ENCODE measurements at places on chromosomes 6 and 20.

DNA sequence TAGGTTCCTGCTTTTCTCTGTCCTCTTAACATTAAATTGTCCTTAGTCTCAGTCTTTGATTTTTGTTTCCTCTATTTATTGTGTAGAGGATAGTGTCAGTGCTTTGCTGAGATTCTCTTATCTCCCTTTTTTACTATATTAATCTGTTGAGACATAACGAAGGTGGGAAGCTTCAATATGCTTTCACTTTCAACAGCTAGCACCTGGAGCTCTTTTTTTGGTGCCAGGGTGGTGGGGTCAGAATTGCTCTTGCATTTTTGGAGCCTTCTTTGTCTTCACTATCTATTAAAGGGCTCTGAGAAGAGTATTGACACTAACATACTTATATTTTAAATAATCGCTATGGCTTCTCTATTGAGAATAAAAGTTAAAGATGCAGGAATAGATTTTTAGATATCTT is 97.1 kb upstream of the EPHA7 start:
- DNase-seq, result no peak

- no peak for DNase-seq
These were observed 5.2 kb upstream of the NRSN2 start for GRCh38 chr20:341682-342081.

GRCh38 chr6:98324446-98324845 is 509.9 kb upstream of the POU3F2 start:
- DNase-seq, result no peak

GRCh38 chr6:28838289-28838633 is 85.5 kb downstream of the TRIM27 start:
- DNase-seq, result peak; percentile 37

- no peak for DNase-seq
These were observed 59.5 kb upstream of the TGM3 start for GRCh38 chr20:2236256-2236655.

DNA sequence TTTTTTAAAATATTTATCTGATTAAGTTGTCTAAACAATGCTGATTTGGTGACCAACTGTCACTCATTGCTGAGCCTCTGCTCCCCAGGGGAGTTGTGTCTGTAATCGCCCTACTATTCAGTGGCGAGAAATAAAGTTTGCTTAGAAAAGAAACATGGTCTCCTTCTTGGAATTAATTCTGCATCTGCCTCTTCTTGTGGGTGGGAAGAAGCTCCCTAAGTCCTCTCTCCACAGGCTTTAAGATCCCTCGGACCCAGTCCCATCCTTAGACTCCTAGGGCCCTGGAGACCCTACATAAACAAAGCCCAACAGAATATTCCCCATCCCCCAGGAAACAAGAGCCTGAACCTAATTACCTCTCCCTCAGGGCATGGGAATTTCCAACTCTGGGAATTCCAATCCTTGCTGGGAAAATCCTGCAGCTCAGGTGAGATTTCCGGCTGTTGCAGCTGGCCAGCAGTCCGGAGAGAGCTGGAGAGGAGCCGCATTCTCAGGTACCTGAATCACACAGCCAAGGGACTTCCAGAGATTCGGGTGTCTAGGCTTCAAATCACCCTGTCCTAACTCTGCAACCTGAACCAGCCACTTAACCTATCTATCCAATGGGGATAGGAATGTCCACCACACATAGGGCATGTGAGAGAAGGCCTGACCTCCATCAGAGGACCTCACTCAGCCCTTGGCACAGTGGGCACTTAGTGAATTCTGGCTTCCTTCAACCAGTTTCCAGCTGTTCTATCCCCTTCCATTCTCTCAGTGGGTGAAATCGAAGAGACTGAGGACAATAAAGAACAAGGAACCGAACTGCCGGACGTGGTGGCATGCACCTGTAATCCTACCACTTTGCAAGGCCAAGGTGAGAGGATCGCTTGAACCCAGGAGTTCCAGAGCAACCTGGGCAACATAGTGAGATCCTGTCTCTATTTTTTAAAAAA is 3.1 kb downstream of the TNF start:
- no peak for DNase-seq

DNA sequence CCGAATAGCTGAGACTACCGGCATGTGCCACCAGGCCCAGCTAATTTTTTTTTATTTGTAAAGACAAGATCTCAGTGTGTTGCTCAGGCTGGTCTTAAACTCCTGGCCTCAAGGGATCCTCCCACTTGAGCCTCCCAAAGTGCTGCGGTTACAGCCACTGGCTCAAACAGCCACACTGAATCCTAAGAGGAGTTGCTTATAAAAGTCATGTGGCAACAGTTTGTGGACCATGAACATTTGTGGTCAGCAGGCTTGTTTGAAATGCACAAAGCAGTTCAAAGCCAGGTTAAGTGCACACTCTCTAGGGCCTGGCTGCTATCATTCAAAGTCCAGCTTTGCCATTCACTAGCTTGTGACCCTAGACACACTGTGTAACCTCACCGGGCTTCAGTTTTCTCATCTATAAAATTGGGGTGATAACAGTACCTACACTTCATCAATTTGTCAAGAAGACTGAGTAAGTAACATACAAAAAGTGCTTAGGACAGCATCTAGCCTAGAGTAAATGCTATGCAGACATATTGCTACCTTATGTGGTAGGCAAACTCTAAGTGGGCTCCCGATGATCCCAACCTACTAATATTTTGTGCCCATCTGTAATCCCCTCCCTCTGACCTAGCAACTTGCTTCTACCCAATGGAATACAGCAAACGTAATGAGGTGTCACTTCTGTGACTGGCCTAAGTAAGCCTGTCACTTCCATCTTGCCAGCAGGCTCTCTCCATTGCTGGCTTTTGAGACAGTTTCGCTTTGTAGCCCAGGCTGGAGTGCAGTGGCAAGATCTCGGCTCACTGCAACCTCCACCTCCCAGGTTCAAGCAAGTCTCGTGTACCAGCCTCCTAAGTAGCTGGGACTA is 122.9 kb downstream of the ZMYND8 start:
- DNase-seq, result no peak

DNA sequence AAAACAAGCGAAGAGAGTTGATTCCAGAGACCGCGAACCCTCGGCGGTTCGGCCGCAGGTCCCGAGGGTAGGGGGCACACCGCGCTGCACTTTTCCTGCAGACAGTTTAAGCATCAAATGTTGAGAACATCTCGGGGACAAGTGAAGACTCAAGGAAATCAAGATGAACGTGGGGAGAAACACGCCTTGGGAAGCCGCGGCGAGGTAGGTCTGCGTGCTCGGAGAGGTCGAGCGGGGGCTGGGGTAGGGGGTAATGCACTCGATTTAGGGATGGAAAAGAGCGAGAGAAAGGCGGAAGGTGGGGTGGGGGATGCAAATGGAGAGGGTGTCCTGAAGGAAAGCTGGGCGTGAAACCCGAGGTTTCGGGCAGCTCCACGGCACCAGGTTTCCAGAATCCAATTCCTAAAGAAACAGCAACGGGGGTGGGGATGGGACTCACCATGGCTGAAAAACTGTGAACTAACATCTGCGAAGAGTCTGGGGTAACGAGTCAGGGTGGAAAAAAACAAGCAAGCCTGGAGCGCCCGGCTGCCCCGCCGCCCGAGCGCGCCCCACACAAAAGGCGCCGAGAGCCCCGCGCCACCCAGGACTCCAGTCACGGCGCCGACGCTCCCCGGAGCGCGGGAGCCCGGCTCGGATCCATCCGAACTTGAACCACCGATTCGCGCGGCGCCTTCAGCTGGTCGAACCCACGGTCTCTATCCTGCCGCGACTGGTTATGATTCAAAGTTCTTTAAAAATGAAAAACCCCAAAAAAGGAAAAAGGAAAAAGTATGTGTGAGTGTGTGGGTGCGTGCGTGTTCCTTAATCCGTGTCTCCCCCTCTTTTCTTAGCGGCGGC is 3.5 kb downstream of the TFAP2A start:
- DNase-seq, result no peak

DNA sequence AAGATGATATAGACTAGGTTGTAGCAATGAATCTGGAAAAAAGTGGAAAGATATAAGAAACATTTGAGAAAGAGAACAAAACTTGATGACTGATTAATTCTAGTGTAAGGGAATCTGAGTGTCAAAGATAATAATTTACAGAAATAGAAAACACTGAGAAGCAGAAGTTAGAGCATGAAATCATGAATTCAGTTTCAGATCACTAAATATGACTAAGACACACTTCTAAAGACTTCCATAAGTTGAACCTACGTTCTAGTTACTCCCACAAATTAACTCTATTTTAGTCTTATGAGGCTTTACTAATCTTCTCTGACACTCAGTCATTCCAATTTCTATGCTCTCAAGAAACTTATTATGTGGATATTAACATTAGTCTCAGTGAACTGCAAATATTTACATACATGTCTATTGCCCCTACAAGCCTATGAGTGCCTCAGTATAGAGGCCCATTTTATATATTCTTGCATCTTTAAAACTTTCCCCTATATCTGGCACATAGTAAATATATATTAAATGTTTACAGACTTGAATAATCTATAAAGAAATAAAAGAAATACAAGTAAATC is 30.4 kb downstream of the IBTK start:
- DNase-seq, result no peak

- DNase-seq, result peak; percentile 24
These were observed 7.8 kb upstream of the ACSS1 start for GRCh38 chr20:25065625-25066338.

DNA sequence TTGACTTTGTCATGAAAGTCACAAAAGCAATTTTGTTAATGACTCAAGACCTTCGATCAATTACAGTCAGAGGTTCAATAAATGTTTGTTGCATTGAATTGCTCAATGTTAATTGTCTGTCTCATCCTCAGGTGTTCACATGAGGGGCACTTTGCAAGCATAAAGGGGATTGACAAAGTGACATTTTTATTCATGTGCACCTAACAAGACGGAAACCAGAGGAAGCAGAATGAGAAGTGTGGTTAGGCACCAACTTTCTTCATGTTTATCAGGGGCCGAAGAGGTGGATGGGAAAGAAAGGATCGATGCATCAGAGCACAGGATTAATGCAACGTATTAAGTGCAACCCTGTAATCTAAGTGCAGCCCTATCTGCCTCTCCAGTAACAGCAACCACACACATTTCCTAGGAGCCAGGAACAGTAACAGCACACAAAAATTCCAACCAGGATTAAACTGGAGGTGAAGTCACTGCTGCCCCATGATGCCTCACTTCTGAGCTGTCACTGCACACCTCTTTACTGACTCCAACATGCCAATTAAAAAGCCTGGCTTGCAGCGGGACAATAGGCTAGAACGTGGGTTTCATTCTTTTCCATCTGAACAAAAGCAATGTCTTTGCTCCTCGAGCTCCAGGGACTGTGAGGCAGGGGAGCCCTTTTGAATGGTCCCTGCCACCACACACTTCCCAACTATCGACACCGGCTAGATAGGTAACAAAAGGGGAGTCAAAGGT is 262.7 kb downstream of the CD83 start:
- DNase-seq, result no peak

DNA sequence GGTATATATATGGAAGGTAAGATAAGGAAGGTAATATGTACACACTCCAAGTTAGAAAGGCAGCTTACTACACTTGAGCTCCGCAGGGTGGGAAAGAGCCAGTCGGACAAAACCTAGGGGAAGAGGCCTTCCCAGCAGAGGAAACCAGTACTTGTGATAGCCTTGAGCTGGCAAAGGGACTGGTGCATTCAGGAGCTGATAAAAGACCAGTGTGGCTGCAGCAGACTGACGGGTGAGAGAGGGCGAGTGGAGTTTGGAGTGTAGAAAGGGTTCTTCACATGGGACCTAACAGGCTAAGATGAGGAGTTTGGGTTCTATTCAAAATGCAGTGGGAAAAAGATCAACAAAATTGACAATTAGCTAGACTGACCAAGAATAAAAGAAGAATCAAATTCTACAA is 49.3 kb upstream of the KIF13A start:
- no peak for DNase-seq

- DNase-seq, result no peak
These were observed 159.6 kb downstream of the TMEM200A start for GRCh38 chr6:130525408-130525807.

DNA sequence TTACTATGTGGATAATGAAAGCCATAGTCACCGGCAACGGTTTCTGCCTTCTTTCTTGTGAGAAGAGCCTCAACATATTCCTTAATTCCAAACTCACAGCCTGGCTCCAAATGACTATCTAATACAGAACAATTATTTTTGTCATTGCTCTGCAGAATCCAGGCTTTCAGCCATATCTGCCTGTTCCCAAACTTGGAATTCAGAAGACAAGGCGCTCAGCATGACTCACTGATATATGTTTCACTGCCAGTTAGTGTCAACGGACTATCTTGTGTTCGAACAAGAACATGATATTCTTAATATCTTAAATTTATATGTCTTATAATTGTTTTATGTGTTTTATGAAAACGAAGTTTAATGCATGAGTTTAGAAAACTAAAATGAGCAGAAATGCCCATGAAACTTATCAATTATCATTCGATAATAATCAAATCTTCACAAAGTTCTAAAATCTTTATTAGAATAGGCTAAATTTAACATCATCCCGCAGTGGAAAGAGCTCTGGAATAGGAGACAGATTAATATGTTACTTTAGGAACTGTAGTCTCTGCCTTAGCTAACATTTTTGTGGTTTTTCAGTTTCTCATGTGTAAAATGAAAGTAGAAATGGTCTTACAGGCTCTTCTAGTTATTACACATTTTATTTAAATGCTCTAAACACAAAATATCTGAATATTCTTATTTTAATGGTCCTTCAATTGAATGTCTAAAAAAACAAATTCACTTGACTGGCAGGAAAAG is 669.3 kb upstream of the GJE1 start:
- no peak for DNase-seq

DNA sequence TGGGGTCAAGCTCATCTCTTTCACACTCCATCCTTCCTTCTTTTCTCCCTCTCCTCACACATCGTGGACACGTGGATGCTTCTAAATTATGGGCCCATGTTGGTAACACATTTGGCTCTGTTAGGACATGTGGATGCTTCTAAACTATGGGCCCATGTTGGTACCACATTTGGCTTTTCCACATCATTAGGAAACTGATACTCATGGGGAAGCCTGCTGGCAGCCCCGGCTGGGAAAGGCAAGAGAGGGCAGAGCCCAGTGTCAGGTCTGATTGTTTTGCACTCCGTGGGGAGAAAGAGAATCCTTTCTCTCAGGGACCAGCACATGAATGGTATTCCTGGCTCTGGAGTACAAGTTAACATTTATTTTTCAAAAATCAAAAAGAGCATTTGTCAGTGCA is 4.0 kb upstream of the CST1 start:
- DNase-seq, result no peak
